NCI-H1105 treated with DMSO at 0.1 percent for 48 hours (cell line): ENCODE measurements at places on chromosomes 3 and 15.
A peak's percentile ranks its signal among the peaks of the same experiment; 100 is the strongest.

DNA sequence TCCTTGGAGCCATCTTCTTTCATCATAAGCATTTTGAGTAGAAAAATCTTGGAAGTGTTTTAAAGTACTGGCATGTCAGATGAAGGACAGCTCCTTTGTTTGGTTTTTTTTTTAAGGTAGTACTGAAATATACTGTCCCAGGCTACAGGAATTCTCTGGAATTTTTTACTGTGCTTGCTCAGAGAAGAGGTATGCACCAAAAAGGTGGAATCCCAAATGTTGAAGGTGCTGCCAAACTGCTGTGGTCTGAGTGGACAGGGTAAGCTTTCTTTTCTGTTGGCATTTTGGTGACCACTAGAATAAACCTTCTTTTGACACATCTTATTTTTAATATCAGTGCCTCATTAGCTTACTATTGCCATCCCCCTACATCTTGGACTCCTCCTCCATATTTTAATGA is 7.2 kb downstream of the GNL3 start:
- no peak for DNase-seq

DNA sequence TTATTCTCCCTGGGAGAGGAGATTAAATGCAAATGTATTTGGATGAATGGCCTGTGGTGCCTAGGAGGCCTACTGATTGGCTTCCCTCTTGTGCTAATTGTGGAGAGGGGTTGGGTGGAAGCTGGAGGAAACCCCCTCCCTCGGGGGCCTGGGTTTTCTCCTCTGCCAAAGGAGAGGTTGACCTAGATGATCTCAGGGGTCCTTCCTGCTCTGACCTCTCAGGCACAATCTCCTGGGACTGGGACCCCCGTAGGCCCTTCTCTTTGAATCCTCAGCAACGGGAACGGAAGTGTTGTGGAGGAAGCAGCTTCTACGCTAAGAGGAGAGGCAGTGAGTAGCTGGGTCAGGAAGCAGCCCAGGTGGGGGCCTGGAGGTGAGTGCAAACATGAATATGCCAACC is 40.5 kb upstream of the MAGEF1 start:
- no peak for DNase-seq

- no peak for DNase-seq
Observed at GRCh38 chr15:80934761-80935221, 54.8 kb downstream of the MESD start.

DNA sequence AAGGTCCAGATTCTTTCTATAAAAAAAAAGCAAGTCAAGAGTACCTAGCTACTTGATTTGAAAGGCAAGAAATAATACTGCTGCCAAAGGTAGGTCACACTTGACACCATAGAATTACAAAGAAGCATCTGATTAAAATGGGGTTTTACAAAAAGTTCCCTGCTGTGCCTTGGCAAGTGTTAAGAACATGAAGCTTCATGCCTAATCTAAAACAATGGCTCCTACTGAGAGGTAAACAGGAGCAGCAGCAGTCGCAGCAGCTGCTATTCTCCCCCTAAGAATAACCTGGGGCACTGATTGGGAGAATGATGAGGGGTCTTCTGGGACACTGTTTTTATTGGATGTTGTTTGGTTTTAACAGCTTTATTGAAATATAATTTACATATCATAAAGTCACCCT is 14.1 kb downstream of the UBP1 start:
- DNase-seq: no peak

DNA sequence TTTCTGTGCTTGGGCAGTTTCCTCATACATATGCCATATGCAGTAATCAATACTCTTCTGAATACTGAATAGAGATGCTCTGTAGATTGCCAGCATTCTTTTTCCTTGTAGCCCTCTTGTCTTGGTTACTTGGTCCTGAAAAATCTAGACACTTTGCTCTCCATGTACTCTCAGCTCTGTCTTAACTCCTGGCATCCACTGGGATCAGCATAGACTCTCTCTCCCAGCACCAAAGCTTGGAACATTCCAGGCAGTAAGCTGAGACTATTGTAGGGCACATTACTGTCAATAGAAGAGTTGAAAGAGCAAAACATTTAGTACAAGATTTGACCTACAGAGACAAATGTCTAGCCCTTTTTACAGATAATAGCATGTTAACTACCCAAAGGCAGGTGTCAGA is 1100.3 kb downstream of the TBL1XR1 start:
- DNase-seq: no peak

- DNase-seq: no peak
Observed at GRCh38 chr3:195366200-195366925, 76.5 kb downstream of the ACAP2 start.

DNA sequence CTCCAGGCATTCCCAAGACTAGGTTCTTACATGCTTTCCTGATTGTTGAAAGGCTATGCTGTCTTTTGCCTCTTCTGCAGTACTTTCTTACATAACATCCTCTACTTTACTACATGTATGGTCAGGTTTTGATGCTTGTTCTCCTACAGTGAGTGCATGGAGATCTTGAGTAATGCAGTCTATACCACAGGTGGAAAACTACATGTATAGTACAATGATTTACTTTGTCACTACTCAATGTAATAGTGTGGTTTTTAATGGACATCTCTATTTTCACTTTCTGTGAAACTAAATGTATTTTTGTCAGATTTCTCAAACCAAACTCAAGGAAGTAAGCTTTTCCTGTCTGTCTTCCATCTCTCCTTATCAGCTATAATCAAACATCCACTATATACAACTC is 657.0 kb downstream of the TUSC7 start:
- DNase-seq: no peak

DNA sequence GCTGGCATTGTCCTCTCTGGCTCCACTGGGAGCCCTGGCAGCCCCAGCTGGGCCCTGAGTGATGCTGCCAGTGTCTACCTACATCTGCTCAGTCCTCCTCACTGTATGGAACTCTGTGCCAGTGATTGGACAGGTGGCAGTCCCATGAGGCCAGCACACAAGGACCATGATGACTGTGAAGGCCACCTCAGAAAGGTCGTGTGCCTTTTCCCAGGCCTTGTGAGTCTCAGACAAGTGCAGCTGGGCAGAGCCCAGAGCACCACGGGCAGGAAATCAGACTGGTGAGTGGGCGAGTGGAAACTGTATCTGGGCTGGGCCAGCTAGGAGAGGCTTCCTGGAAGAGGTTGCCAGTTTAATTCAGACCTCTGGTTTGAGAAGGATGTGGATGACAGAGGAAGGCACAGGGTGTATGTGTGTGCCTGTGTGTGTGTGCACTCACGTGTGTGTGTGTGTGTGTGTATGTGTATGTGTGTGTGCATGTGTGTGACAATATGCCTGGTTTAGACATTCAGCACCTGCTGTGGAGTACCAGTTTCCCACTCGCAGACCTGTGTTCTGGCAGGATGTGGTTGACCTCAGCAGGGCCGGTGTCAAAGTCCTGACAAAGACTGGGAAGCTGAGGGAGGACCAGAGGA is 7.0 kb downstream of the MAPKAPK3 start:
- no peak for DNase-seq

GRCh38 chr3:74233091-74233490 is 381.4 kb downstream of the CNTN3 start:
- DNase-seq: no peak

DNA sequence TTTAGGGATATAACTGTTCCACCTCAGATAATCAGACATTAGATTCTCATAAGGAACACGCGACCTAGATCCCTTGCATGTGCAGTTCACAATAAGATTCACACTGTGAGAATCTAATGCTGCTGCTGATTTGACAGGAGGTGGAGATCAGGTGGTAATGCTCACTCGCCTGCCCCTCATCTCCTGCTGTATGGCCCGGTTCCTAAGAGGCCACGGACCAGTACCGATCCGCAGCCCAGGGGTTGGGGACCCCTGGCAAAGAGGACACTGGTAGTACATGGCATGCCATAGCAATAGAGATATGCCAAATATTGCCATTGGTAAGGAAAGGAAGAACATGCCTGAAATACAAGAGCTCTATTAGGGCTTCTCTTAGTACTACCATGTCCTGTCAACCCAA is 59.7 kb downstream of the LSM3 start:
- DNase-seq: no peak

DNA sequence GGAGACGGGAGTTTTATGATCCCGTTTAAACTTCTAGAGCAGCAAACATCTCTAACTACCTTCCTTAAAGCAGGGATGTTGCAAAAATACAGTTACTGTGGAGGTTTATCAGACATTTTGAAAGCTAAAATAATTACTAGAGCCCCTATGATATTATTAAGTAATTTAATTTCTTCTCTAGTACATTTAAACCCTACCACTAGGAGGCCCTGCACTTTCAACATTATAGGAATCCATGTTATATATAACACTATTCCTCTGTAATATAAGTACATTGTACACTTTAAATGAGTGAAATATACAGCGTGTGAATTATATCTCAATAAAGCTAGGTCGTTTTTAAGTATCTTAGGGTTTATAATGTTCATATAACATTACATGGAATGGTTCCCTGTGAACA is 11.5 kb downstream of the SETMAR start:
- no peak for DNase-seq

- no peak for DNase-seq
Observed at GRCh38 chr3:43155464-43156121, 49.7 kb upstream of the POMGNT2 start.

- peak; percentile 1 for DNase-seq
Observed at GRCh38 chr3:50648313-50648712, 26.4 kb upstream of the DOCK3 start.

- no peak for DNase-seq
Observed at GRCh38 chr15:89016549-89017041, 71.7 kb upstream of the ABHD2 start.

DNA sequence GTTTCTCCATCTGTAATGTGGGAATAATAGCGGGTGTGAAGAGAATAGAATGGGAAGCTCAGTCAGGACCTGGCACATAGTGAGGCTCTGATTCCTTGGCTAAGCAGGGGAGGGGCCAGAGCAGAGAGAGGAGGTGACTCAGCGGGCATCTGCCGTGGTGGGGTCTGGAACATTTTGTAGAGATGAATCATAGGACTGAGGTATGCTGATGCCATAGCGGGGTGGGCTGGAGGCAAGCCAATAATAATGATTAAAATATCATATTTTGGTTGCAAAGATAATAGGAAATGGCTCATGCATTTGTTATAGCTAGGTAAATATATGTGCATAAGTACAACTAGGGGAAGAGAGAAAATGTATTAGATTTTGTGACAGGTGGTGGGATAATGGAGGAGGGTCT is 11.2 kb downstream of the TGM4 start:
- no peak for DNase-seq

GRCh38 chr15:61906961-61907752 is 153.1 kb downstream of the VPS13C start:
- no peak for DNase-seq

DNA sequence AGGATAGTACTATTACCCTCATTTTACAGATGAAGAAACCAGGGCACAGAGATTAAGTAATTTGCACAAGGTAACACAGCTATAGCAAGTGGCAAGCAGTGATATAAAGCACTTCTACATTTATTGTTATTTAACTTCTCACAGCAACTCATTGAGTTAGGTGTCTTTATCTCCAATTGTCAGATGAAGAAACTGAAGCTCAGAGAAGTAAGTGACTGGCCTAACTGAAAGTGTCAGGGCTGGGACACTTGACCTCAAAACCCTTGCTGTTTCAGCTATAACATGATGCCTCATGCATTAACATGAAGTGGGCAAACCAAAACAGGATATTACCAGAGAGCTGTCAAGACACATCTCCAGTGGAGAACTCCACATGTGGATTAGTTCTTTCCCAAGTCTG is 65.8 kb upstream of the LEKR1 start:
- DNase-seq: no peak

- DNase-seq: peak; percentile 67
Observed at GRCh38 chr3:137642831-137643230, 121.3 kb upstream of the SOX14 start.

DNA sequence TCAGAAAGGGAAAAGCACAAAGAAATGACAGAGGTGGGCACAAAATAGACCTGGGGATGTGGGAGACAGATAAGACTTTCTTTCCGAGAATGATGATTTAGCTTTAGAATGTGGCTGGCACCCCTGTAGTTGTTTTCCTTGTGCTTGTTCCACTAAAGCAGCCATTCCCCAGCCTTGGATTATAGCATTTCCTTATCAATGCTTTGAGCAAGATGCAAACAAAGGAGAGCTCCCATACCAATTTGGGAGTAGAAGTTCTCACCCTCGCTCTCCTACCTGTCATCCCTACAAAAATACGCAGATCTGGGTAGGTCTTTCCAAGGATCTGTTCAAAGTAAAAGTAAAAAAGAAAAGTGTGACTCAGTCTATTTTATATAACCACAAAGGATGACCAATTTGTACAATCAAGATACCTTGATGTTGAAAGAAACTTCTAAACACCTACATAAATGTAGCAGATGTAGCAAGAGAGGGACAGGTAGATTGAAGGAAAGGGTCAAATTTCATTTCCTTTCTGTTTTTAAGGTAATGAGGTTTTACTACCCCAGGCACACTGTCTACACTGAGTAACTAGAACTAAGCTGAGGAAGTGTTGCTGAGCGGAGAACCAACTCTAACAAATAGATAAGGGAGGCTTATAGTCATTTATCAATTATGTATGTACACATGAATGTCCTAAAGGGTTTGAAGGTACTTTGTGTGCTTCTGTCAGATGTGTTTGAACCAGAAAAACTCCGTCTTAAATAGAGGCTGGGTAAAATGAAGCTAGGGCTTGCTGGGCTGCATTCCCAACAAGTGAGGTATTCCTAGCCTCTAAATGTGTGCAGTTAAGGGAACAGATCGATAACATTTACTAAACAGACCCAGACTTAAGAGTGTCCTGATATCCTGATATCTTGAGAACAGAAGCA is 91.1 kb upstream of the LRRN1 start:
- no peak for DNase-seq

- DNase-seq: no peak
Observed at GRCh38 chr3:130854208-130854864, 39.5 kb upstream of the ATP2C1 start.

- no peak for DNase-seq
Observed at GRCh38 chr3:187271582-187271981, 20.0 kb downstream of the MASP1 start.

- DNase-seq: no peak
Observed at GRCh38 chr3:63921741-63922482, 9.7 kb upstream of the SCAANT1 start.

DNA sequence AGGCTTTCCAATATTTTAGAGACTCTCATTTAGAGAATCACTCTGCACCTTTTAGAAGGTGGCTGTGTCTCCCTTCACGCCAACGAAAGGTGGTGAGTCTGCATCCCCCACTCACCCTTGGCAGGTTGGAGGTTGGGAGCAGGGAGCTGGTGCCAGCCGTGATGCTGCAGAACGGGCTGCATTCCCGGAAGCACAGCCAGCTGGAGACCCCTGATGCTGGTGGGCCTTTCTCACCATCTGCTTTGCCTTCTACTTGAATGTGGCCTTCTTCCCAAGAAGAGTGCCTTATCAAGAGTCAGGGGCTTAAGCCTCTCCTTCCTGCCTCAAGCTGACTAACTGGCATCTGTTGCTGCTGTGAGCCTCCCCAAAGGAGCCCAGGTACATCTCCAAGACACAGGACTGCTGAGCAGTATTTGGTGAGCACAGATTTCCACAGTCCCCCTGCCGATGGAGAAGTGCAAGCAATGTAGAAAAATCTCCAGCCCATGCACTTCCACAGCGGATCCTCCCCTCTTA is 17.7 kb upstream of the HEG1 start:
- no peak for DNase-seq

GRCh38 chr15:101489237-101489598 is 289 bp downstream of the PCSK6 start:
- DNase-seq: peak; percentile 32

- DNase-seq: no peak
Observed at GRCh38 chr15:90560229-90560776, 30.6 kb downstream of the CRTC3 start.

- DNase-seq: no peak
Observed at GRCh38 chr3:192296845-192297244, 430.5 kb downstream of the FGF12 start.
